Fibroblast of upper back skin (primary cell): ENCODE measurements at places on chromosomes 2 and 18.
A peak's percentile ranks its signal among the peaks of the same experiment; 100 is the strongest.

DNA sequence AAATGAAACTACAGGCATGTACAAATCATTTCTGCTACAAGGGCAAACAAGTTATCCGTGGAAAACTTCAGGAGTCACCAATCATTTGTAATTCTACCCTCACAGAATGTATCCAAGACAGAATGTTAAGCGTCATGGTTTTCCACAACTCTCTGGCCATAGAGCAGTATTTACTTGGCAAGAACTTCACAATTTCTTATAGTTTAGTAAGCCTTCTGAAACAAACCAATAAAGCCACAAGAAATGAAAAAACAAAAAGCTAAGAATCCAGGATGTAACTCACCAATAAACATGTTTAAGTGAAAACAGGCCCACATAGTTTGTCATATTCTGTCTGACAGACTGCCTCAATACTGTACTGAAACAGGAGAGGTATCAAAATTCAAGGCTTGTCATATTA lies 70.3 kb downstream of the LNPK start:
- peak; percentile 89 for DNase-seq

DNA sequence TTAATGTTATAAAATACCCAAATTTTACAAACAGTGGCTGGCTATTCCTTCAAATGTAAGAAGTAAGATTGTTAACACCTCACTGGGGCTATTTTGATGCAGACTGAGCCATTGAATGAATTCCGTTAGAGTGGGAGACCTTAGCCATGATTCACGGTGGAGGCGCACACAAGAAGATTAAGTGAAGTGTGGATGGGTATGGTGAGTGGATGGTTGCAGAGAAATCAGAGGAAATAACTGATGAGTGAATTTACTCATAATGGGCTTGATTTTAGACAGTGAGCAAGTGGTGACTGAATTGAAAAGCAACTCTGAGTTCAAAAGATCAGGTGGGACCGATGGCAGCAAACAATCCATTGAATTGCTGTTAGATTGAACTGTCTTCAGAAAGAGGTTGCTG lies 75.0 kb downstream of the NRP2 start:
- no peak for DNase-seq

- DNase-seq = peak; percentile 52
Measured at GRCh38 chr2:229089776-229090175, 181.3 kb downstream of the PID1 start.

- no peak for DNase-seq
Measured at GRCh38 chr2:123091471-123091870, 933.6 kb upstream of the CNTNAP5 start.

- DNase-seq = no peak
Measured at GRCh38 chr2:202643012-202643858, 8.5 kb downstream of the FAM117B start.

- DNase-seq = peak; percentile 19
Measured at GRCh38 chr18:37778417-37779165, 213.0 kb upstream of the CELF4 start.

DNA sequence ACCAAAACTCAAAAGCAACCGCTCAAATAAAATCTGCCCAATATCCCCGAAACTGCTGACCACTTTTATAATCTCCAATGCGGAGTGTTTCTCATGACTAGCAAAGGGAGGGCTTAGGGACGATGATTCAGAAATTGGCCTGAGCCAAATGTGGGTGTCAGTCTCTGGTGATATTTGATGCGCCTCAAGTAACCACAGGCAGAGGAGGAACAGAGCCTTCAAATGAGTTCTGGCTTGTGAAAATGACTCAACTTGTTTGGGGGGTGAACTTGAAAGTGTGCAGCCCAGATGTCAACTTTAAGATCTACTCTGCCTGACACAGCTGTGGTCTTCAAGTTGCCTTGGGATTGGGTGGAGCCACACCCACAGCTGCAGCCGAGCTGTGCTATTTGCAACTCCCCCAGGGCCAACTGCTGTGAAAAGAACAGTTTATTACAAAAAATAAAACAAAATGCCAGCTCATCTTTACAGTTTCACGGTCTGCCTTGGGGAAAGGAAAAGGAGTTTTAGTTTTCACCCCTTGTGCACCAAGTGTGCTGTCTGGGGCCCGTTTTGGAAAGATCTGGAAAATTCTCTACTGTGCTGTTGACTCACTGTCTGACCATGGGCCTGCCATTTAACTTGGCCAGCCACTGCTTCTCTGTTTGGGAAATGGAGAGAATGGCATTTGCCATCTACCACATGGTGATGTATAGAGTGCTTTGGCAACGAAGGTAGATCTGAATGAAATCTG lies 222.1 kb downstream of the MTX2 start:
- peak; percentile 100 for DNase-seq

GRCh38 chr2:61426267-61426897 lies 44.5 kb downstream of the USP34 start:
- peak; percentile 19 for DNase-seq

GRCh38 chr2:108621087-108621559 lies 86.9 kb downstream of the LIMS1 start:
- no peak for DNase-seq

DNA sequence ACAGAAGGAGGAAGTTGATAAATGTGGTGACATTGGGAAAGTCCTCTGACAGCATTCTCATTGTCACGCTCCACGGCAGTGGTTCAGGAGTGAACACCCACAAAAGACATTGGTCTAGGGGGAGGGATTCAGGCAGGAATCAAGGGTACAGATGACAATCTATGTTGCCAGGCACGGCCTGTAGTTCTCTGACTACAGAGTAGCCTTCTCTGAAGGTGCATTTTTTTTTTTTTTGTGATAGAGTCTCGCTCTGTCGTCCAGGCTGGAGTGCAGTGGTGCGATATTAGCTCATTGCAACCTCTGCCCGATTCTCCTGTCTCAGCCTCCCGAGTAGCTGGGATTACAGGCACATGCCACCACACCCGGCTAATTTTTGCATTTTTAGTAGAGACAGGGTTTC lies 7.4 kb upstream of the MOB1A start:
- DNase-seq = no peak

DNA sequence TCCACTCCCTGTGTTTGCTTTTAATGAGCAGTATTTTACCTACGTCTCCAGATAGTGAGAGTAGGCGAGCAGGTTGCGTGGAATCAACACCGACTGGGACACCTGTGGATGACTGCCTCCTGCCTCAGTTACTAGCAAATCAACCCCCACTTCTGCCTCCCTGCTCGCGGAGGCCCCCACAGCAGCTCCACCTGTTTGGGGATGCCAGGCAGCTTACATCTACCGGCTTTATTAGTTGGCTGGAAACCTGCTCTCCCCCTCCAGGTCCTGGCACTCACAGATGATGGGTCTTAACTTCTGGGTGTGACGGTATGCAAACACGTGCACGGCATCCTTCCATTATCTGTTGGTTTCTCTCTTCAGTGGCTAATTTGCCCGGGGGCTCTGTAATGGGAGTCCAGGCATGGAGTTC lies 164.4 kb upstream of the SESTD1 start:
- DNase-seq = no peak

GRCh38 chr18:46756559-46757201 lies at the start of gene ST8SIA5:
Gene ST8SIA5, minus strand, starts transcription at chr18:46757053. Its CDS starts 545 bp downstream, at chr18:46756508.
- DNase-seq = no peak

- DNase-seq = no peak
Measured at GRCh38 chr2:43178055-43178598, 48.3 kb downstream of the ZFP36L2 start.

DNA sequence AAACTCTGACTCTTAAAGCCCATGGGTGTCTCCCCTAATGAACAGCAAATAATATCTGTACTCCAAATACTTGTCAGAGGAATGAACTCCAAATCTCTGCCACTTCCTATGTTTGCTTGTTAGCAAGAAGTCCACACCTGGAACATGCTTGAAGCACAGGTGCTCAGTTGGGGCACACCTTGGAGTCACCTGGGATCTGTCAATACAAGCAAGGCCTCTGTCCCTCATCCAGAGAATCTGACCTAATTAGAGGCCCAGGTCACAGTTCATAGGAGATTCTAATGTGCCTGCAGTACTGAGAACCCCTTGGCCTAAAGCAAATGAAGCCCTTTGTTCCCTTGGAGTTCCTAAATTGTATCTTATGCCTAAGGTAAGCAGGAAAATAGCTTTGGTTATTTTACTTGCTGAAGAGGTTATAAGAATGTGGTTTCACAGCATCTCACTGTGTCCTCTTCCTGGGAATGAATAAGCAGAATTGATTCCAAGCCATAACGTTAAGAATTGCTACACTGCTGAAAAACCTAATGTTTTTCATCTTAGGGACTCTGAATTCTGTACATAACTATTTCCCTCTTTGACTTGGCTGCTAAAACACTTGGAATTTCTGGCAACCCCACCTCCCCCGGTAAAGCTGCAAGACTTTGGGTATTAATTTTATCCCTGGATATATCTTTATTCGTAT lies 113.4 kb downstream of the PIEZO2 start:
- peak; percentile 41 for DNase-seq

- DNase-seq = no peak
Measured at GRCh38 chr18:79250301-79250981, 145.3 kb upstream of the NFATC1 start.

- DNase-seq = no peak
Measured at GRCh38 chr2:122486086-122486485, 730.6 kb downstream of the TSN start.

DNA sequence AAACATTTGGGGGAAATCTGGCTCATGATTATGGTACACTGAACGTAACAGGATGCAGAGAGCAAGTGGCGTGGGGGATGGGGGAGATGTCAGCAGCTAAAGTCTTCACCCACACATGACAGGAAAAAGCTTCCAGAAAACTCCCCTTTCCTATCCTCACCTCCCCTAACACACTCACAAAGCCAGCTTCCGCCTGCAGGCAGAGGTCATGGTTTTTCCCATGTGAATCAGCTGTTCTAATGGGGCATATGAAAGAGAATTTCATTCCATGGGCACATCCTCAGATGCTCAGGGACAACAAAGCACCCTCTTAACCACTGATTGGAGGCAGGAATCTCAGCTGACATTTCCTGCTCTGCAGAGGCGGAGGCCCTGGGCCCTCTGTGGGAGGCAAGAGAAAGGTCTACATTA lies 129.1 kb downstream of the TSN start:
- DNase-seq = no peak

GRCh38 chr2:43185146-43185545 lies 41.3 kb downstream of the ZFP36L2 start:
- DNase-seq = no peak

- no peak for DNase-seq
Measured at GRCh38 chr18:74281011-74281979, 10.5 kb downstream of the CYB5A start.

- DNase-seq = no peak
Measured at GRCh38 chr2:180842461-180842860, 137.9 kb upstream of the UBE2E3 start.

- no peak for DNase-seq
Measured at GRCh38 chr18:50460716-50461115, 85.9 kb downstream of the SKA1 start.

DNA sequence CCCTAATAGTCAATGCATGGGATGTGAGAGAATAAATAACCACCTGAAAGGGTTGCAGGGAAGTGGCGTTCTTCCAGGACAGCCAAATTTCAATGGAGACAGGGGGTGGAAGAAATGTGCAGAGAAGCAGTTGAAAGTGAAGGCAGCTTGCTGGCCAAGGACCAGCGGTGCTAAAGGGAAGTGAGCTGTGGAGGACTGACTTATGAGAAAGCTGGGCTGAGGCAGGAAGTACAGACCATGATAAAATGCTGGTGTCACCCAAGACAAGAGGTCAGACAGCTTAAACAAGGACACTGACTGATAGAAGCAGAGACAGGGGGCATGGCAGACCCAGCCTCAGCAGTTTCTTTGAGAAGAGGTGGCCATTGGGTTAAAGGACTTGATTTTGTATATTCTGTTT lies 106.7 kb downstream of the DTNB start:
- DNase-seq = peak; percentile 35

- peak; percentile 28 for DNase-seq
Measured at GRCh38 chr2:212005085-212005671, 533.4 kb downstream of the ERBB4 start.

- DNase-seq = no peak
Measured at GRCh38 chr18:70025580-70025979, 77.9 kb upstream of the CD226 start.

DNA sequence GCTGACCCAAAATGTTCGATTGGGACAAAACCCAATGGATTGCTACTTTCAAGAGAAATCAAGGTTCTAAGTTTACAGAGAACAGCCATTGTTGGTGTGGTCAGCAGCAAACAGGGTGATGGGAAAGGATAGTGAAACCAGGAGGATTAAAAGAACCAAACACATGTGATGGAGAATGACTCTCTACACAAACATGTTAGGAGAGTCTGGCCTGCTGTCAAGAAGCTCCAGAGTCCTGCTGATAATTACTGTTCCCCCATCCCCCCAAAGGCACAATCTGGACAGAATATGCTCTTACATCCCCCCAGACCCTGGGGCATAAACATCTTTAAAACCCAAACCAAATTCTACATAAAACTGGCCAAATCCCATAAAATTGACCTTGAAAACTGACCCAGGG lies 32.0 kb upstream of the ACYP2 start:
- DNase-seq = peak; percentile 65

DNA sequence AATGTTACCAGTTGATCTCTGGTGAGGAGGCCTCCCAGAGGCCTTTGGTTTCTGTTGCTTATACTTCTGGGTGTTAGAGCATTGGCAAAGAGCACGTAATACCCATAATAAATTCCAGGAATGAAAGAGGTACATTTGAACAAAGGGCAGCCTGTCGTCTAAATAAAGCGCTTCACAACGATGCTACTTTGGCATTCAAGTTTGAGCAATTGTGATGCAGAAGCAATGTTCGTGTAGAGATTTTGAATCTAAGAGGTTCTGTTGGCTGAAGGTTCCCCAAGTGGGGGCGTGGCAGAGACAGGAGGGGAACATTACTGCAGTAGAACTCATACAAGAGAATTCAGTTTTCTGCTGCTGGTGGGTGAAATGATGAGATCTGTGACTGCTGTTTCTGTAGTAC lies 27.8 kb downstream of the ZNF532 start:
- no peak for DNase-seq

DNA sequence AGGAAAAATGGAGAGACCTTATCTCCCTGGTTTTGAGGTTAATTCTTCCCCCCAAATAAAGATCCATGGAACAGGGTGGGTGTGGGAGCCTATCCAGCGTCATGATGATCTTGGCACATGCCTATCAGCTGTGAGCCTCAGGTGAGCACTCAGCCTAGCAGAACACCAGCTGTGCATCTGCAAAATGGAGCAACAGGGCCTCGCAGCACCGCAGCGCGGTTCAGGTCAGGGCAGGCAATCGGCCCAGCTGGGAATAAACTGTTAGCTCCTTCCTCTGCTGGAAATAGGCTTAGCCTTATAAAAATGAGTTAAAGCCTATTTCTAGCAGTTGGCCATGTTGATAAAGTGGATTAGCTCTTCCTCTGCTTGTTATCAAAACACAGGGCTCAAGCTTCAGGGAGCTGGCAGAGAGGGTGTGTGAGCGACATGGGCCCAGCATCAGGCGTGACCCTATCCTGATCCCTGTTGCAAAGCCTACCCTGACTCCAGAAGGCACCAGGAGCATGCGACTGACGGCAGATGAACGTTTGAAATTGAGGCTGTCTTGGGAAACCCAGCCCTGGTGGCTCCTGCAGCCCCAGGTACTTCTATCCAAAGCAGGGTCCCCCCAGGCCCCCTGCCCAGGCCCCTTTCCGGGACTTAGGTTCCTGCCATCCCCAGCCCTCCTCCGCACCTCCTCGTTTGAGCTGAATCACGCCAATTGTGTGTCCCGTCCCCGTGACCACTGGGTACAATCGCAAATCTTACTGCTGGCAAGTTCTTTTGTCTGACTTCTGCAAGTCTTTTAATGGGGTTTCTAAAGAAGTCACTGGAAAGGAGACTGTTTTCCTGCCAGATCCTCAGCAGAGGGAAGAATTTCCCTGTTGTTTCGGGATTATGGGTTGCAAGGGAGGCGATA lies 35.4 kb downstream of the ARHGEF4 start:
- no peak for DNase-seq

- no peak for DNase-seq
Measured at GRCh38 chr2:9115229-9115628, 91.4 kb upstream of the ASAP2 start.

GRCh38 chr2:69065735-69066336 lies 52.9 kb downstream of the ANTXR1 start:
- no peak for DNase-seq
